ENCODE measurements at places on chromosomes 16 and 17.

DNA sequence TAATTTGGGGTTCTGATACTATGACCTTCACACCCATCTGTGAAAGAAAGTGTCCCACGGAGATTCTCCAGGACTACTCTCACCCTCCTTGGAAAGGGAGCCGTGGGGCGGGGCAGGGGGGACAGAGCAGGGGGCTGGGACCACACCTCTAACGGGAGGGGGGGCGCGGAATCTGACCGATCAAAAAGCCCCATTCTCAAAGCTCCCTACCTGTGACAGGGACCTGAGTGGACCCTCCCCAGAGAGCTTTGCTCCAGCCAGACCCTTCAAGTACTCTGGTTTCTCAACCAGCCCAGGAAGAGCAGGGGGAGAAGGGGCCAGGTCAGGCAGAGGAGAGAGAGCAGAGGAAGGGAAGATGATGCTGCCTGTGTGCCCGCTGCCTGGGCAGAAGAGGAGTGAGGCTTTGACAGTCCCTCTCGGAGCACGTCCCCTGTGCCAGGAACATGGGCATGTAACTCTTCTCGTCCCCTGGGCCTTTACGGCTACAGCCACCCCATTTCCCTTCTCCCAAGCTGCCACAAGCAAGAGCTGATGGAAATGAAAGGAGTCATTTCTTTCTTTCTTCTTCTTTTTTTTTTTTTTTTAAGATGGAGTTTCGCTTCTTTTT lies 682 bp downstream of the XAF1 start:
- ATAC-seq = no peak

- ATAC-seq = no peak
Observed at GRCh38 chr17:33966410-33967059, 288.6 kb upstream of the CCL2 start.

DNA sequence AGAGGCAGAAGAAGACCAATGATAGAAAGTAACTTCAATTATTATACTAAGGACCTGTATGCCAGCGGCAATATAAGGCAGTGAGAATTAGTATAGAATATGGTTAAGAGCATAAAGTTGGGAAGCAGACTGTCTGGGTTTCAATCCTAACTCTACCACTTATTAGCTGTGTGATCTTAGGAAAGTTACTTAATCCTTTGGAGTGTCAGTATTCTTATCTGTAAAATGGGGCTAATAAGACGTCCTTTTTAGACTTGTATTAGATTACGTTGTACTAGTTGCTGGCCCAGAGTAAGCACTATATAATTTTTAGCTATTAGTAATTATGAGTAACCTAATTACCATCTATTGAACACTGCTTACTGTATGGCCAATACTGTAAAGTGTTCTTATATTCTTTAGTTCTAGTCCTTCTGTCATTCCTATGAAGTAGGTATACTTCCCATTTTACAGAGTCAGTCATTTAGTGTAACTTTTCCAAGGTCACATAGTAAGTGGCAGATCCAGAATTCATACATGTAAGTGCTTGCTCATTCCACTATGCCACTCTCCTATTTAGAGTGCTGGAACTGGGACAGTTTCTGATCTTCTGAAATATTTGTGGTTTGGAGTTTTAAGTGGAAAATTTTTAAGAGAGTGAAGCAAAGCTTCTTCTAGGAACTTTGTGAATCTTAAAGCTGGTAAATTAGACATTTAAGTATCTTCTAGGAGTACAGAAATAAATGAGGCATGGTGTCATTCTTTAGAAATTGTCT lies 22.5 kb downstream of the HEATR9 start:
- no peak for ATAC-seq

DNA sequence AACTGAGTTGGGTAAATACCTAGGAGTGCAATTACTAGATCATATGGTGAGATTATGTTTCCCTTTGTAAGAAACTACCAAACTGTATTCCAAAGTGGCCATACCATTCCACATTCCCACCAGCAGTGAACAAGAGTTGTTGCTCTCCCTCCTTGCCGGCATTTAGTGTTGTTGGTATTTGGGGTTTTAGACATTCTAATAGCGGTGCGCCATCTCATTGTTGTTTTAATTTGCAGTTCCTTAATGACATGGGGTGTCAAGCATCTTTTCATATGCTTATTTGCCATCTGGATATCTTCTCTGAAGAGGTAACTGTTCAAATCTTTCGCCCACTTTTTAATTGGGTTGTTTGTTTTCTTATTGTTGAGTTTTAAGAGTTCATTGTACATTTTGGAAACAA lies 164.2 kb upstream of the LHX1 start:
- ATAC-seq = no peak

GRCh38 chr16:4213737-4214136 lies 28.1 kb downstream of the SRL start:
- no peak for ATAC-seq

- ATAC-seq = no peak
Observed at GRCh38 chr17:1773696-1774181, 11.9 kb downstream of the SERPINF1 start.

DNA sequence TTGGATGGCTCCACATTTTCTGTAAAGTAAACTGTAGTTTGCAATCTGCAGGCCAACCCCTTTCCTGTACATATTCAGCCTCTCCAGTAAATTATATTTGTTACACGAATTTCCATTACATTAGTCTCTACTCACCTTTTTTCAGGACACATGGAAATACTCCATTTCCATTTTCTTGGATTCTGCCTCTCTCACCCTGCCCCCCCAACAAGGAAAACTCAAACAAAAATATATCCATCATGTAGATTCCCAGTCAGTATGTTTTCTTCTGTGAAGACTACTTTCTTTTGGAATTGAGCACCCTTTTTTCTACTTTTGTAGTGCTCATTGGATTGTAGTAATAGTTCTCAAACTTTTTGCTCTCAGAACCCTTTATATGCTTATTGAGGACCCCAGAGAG lies 2.9 kb downstream of the PPM1D start:
- ATAC-seq = no peak

- peak; percentile 2 for ATAC-seq
Observed at GRCh38 chr16:1781758-1782407, 488 bp downstream of the SPSB3 start.

GRCh38 chr17:14458724-14459123 lies 157.8 kb downstream of the HS3ST3B1 start:
- no peak for ATAC-seq

DNA sequence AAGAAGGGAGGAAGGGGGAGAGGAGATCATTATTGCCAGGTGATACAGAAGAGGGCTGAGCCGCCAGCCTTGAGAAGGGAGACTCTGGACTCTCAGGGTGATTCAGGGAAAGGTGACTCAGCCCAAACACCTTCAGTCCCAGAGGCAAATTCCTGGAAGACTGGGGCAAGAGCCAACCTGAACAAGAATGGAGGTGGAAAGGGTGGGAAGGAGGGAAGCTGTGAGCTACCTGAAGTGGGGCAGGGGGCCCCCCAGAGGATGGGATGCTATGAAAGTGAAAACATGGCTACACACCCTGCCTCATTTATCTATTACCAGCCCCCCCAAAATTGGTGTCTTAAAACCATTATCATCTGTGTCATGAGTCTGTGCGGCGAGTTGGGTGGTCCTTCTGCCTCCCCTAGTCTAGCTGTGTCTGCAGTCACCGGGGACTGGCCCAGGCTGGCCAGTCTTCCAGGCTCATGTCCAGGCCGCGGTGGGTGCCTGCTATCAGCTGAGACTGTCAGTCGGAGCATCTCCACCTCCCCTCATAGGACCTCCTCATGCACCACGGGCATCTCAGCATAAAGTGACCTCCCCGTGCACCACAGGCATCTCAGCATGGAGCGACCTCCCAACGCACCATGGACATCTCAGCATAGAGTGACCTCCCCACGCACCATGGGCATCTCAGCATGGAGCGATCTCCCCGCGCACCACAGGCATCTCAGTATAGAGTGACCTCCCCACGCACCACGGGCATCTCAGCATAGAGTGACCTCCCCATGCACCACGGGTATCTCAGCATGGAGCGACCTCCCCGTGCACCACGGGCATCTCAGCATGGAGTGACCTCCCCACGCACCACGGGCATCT lies 3.2 kb upstream of the SLC47A2 start:
- ATAC-seq = no peak

GRCh38 chr16:1772362-1772907 lies at the start of gene EME2:
Gene EME2, plus strand, starts transcription at chr16:1772810. Its CDS starts 418 bp downstream, at chr16:1773228.
- peak; percentile 22 for ATAC-seq

DNA sequence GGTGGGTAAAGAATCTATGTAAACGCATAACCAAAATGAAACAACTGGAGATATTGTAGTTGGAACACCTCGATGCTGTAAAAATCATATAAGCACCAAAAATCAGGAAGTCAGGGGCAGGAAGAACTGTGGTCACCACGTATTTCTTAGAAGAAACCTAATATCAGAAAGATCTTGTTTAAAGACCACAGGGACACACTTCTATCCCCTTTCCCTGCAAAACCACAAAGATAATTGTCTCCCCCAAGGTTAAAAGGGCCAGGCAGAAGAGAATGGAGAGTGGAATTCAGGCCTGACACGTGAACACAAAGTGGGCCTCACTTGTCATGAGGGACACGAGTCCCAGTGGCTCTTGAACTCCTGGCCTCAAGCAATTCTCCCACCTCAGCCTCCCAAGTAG lies 68.1 kb downstream of the GSG1L start:
- no peak for ATAC-seq

- ATAC-seq = no peak
Observed at GRCh38 chr17:74499992-74500391, 31.3 kb downstream of the CD300LB start.

- no peak for ATAC-seq
Observed at GRCh38 chr17:40093580-40094201, 6.7 kb downstream of the NR1D1 start.

DNA sequence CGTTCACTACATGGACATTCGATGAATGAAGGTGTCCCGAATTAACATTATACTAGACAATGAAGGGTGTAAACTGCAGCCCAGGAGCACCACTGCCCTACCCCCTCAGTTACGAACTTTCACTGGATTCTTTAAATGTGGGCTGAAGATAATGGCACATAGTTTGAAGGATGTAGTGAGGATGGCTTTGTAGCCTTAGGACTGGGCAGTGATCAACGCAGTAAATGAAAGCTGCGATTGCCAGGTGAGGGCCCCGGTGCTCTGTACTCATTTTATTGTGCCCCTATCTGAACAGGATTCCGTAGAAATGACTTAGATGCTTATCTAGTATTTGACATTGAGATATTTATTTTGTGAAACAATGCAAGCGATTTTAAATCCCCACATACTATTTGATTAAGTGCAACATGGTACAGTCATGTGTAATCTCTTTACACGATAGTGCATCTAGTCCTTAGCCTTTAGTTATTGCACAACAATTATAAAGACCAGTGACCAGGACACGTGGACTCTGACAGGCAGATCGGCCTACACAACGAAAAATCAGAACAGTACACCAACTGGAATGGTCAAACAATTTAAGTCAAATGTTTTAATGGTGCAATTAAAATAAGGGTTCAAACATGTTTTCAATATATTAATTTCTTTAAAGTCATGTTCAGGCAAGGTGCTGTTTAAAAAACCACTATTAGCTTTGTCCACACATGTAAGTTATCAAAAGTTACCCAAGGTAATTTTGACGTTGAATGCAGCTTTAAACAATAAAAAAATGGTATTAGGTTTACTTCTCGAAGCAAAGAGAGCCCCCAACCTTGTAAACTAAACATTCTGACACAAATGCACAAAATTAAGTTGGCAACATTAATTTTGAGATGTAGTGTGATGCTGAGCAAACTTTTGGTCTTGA lies 17.4 kb upstream of the ERN1 start:
- ATAC-seq = no peak

DNA sequence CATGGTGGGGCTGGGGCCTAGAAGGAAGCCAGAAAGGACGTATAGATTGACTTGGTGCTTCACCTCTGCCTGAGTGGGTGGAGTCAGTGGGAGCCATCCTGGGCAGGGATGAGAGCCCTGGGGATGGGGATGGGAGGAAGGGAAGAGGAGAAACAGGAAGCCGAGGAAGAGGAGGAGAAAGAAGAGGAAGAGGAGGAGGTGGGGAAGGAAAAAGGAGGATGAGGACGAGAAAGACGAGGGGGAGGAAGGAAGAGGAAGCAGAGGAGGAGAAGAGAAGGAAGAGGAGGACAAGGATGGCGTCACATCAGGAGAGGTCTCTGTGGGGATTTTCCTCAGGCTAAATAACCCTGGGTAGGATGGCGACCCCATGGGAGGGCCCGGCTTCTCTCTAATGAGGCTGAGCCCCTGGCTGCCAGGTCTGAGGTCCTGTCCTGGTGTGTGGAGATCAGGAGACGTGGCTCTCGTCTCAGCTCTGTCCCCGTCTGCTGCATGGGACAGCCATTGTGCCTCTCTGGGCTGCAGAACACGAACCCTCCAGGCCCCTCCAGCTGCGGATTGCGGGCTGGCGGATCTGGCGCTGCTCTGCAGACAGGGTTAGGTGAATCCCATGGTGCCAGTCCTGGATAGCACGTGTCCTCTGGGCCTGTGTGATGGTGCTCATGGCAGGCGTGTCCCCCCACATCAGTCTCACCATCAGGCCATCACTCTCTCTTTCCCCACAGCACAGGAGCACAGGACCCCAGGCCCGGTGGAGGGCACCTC lies 35.5 kb upstream of the MTSS2 start:
- ATAC-seq = no peak

DNA sequence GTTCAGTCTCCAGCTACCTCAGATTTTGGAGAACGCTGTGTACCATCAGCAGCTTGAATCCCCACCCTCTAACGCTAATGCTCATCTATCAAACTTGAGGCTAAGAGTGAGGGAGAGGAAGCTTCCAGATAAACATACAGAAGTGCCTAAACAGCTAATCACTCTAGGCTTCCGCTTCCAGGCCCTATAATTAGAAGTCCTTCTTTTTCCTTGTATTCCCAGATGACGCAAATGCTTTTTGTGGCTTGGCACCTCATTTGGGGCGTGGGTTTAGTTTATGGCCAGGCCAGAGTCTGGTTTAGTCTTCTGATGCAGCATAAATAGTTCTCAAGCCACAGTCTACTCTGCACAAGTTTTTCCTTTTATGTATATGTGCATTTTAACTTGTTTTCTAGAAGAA lies 263.4 kb downstream of the BCAS3 start:
- ATAC-seq = no peak

GRCh38 chr16:8967132-8967821 lies 3.6 kb upstream of the USP7 start:
- no peak for ATAC-seq

DNA sequence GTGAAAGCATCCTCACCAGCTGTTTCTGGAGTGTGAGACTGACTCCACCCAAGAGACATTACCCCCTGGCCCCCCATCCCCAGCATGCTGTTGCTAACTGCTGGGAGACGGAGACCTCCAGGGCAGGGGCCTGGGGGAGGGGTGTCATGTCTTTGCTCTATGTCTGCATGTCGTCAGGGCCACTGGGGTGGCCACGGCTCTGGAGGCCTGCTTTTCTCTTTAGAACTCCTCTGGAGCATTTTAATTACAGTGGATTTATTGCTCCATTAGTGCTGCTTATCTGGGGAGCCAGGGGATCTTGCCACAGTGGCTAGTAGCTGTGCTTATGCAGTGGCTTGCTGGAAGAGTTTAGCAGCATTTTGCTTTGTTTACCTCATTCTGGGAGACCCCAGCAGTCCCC lies 32.3 kb downstream of the CLEC16A start:
- no peak for ATAC-seq

GRCh38 chr17:48523010-48523409 lies 7.8 kb downstream of the HOXB1 start:
- ATAC-seq = no peak

- no peak for ATAC-seq
Observed at GRCh38 chr17:30547778-30548573, 70.8 kb downstream of the GOSR1 start.

All from activated CD4-positive, CD25-positive, alpha-beta regulatory T cell treated with anti-CD3 and anti-CD28 coated beads, Interleukin-2, amount 50 U/mL, for 24 hours (primary cell).